MV-4-11 (cell line): ENCODE measurements at places on chromosomes 1 and 21.

- DNase-seq = no peak
These were observed 171.7 kb downstream of the BACH1 start for GRCh38 chr21:29470397-29470796.

- DNase-seq = no peak
These were observed 2.4 kb upstream of the TMEM52 start for GRCh38 chr1:1921459-1921862.

GRCh38 chr1:174724219-174724618, 275.5 kb upstream of the CACYBP start:
- no peak for DNase-seq

GRCh38 chr1:117058810-117059209, 1.3 kb upstream of the TTF2 start:
- no peak for DNase-seq

DNA sequence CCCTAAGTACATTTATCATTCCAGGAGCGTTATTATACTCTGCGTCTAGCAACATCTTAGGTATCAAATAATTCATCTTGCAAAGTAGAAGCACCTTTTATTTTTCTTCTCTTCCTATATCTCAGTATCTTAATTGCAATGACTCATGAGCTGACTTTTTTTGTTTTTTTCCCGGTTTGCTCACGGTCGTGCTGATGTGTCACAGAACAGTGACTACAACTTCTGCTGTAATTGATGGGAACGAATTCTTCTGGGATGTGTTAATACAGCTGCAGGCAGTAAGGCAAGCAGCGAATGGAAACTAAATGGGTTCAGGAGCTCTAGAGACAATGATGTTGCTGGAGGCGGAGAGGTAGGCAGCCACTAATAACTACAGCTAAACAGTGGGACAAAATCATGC, 89.8 kb upstream of the TMPRSS15 start:
- no peak for DNase-seq

GRCh38 chr1:59673573-59674450, 140.9 kb upstream of the HOOK1 start:
- DNase-seq = no peak

DNA sequence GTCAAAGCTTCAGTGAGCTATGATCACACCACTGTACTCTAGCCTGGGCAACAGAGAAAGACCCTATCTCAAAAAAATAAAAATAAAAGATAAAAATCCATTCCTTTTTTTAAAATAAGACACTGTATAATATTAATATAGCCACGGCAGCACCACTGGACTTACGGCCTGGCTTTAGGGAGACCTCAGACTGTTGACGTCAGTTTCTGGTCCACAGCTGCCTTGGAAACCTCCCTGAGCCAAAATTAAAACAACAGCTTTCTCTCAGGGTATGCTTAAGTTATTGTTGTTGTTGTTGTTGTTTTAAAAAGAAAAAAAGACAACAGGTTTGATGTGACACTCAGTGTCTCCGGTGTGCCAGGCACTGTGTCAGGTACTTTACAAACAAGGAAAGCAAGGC, 42.0 kb downstream of the CAPZB start:
- DNase-seq = no peak

GRCh38 chr1:155050560-155051341, at the start of gene ADAM15:
Gene ADAM15 (plus strand): TSS chr1:155051316. CDS start chr1:155051387, 71 bp downstream.
- peak; percentile 71 for DNase-seq

DNA sequence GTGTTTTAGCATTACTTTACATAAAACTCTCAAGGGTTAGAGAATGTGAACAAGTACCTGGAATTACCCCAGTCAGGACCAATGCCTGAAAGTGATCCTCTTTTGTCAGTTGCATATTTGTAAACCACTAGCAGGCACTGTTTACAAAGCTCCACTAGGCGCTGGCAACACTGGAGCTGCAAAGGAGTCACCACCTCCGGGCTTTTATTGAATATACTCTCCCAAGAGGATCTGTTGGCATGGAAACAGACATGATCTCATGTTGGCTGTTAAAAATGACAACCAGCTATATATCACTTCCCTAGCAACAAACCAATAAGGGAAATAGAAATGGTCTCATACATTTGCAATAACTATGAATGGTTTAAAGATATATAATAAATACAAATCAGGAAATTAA, 116.0 kb downstream of the TTLL7 start:
- DNase-seq = peak; percentile 75

DNA sequence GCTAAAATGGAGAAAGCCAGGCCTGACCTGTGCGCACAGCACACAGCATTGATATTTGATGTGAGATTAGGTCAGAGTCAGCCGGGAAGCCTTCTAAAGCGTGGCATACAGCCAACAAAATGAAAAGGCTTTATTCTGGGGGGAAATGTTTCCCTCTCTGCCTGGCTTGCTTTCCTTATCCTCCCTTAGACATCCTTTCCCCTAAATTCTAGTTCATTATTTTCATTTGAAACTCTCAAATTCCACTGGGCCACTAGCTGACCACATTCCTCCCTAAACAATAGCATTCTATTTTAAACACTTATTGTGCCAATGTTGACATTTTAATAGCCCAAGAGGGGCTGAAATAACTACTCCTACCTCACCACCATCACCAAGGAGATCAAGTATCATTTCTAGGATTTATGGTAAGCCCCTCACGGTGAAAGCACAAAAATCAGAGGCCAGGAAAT, 49.4 kb downstream of the LEPR start:
- no peak for DNase-seq

DNA sequence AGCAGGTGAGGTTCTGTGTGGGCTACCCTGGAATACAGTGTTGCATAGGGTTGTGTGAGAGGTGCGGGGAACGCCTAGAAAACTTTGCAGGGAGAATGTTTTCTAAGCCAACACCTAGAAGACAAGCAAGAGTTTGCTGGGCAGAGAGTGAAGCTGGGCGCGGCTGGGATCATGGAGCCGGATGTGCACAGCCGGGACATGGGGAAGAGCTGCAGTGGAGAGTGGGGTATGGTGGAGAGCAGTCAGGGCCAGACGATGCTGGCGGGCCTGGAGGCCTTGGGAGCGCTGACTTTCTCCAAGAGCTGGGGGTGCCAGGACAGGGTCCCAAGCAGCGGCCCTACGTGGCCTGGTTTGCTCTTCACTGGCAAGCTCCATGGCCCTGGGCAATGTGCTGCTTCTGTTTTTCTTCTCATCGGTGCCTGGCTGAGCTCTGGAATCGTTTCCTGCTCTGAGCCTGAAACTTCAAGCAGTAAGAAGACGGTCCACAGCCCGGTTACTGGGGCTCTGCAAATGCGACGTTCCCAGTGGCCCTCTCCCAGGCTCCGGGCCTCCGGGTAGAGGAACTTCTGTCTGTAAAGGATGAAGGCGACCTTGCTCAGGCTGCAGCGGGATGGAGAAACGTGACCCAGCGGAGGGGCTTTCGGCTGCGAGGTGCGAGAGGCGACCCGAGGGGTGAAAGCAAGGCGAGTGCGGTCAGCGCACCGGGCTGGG, 51.9 kb upstream of the CD34 start:
- no peak for DNase-seq

DNA sequence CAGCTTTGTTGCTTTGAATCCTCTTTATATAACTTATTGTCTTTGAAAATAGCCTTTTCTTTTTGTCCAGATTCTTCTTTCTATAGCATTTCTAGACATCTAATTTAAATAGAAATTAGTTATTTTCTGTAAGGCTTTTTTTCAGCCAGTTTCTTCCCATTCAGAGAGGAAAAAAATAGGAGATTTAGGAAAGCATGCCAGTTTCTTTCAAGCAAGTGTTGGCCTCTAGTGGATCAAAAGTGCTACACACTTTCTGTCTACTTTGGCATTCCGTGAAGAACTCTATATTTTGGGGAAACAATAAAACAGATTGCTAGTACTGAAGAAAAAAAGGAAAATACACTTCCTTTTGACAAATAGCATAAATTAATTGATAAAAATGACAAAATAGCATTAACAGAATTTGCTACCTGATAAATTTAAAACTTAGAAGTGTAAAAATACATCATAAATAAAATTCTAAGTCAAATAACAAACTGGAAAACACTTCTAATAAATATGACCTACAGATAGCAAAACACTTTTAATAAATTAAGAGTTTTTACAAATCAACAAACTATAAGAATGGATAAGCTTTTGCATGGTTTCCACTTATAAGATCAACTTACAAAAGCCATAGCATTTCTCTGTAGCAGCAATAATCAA, 13.1 kb upstream of the EXO1 start:
- peak; percentile 61 for DNase-seq

GRCh38 chr1:216929870-216930582, 206.8 kb upstream of the ESRRG start:
- DNase-seq = peak; percentile 41

- no peak for DNase-seq
These were observed 210.8 kb downstream of the COL11A1 start for GRCh38 chr1:102897557-102897956.

- no peak for DNase-seq
These were observed 8.1 kb downstream of the ARV1 start for GRCh38 chr1:230986976-230987375.

DNA sequence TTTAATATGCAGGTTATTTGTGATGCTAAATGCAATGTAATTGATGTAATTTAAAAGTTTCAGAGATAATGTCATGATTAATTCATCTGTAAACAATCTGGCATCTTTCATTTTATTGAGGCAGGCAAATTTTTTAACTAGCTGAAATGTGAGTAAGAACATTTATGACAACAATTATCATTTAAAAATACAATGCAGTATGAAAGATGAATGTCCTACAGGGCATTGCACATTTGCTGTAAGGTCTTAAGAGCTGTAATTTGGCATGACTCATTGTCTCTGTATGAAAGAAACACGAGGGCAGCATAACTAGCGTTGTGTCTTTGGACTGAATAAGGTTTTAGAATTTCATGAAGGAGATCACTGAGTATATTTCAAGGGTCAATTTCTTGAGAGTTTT, 642.8 kb downstream of the PLA2G4A start:
- DNase-seq = no peak

DNA sequence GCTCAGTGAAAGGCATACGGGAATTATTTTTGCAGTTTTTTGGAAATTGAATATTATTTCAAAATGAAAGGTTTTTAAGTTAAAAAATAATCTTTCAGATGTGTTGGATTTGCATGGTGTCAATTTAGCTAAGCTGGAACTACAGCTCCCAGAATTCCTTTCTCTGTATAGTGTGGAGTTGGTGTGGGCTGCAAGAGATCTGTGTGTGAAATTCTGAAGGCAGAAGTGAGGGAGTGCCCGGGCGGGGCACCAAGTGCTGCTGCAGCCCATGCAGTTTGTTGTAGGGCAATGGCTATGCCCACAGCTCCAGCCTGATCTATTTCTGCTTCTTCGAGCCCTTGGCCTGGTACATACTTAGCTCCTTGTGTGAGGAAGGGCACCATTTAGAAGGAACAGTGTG, 60.5 kb upstream of the CSF1 start:
- DNase-seq = no peak

GRCh38 chr1:93775224-93775623, 93.6 kb upstream of the BCAR3 start:
- no peak for DNase-seq

- DNase-seq = no peak
These were observed 1530.9 kb upstream of the TPTE start for GRCh38 chr21:8990326-8991087.

DNA sequence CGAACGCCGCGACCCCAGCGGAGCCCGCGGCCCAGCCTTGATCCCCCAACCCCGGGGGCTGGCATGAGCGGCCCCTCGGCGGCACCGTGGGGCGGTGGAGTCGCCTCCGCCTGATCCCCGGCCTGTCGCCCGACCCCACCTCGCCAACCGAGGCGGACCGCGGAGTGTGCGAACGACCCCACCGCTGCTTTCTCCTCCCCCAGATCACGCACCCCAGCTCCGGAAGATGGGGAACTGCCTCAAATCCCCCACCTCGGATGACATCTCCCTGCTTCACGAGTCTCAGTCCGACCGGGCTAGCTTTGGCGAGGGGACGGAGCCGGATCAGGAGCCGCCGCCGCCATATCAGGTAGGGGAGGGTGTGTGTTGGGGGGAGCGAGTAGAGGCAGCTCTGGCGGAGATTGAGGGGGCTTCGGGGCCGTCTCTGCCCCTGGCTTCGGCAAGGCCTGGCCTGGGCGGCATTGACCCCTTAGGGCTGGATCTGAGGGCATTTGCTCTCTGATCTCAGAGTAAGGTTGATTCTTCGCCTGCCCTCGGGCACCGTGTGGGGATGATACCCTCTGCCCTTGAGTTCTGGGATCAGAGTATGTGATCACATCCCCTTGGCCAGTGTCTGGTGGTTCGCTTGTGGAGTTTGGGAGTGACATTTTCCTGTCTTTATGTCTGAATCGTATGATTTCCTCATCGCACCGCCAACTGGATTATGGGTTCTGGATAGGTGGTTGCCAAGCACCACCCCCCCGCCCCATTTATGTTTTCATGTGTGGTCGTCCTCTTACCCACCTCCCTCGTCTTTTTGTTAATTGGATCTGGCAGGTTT, 668 bp downstream of the RNF11 start:
- peak; percentile 21 for DNase-seq

- DNase-seq = no peak
These were observed 49.2 kb downstream of the UMODL1 start for GRCh38 chr21:42120101-42120902.

GRCh38 chr21:41932191-41932575, 21.6 kb downstream of the C2CD2 start:
- DNase-seq = no peak

DNA sequence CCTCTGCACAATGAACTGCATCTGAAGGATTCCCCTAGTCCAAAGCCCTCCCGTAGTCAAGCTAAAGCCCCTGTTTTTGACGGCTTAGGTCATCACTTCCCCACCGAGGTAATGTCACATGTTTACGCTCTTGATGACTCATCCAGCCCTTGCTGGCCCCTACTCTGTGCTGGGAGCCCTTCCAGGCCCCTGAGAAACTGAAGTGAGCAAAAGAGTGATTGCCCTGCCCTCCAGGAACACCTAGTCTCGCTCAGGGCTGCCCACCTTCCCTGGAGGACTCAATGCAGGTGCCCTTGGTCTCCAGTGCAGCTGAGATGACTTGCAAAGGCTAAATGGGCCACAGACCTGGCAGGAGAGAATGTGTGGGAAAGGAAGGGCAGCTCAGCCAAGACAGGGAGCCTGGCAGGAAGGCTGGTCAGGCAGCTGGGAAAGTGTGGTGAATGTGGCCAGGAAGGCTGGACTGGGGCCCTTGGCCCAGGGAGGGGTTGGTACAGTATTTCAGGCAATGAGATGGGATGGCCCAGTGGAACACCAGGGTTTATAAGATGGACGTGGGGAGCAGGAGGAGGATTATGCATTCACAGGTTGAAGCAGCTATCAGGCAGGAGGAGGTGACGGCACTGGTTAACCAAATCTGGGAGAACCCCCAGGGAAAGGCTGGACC, 345.6 kb downstream of the NPHP4 start:
- no peak for DNase-seq

GRCh38 chr1:10536133-10536770, 61.5 kb downstream of the PEX14 start:
- no peak for DNase-seq
